Fibroblast of gingiva (primary cell): ENCODE measurements at places on chromosomes 3 and 15.
A peak's percentile ranks its signal among the peaks of the same experiment; 100 is the strongest.

DNA sequence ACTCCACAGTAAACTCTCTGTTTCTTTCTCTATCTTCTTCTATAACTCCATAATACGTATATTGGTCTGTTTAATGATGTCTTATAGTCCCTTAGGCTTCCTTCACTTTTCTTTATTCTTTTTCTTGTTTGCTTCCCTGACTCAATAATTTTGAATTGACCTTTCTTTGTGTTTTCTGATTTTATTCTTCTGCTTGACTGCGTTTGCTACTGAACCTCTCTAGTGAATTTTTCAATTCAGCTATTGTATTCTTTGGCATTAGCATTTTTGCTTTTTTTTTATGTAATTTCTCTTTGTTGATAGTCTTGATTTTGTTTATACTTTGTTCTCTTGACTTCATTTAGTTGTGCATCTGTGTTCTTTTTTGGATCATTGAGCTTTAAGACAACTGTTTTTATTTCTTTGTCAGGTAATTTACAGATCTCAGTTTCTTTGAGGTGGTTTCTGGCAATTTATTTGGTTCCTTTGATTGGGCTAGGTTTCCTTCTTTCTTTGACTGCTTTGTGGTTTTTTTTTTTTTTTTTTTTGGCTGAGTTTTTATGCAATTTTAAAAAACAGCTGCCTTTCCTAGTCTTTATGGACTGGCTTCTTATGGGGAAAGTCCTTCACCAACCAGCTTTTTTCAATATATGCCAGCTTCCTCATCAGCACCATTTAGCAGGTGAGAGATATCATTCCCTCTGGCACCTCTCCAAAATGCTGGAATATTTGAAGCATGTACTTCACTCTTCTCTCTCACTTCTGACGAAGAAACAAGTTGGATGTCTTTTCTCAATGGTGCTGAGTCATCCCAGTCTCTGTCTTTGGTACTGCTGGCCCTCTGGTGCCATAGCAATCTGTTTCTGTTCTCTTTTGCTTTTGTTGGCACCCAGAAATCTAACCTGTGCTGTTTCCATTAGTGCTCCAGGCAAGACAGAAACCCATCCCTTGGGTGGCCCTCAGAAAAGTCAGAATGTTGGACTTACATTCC lies 17.6 kb downstream of the RSRC1 start:
- peak; percentile 38 for DNase-seq

DNA sequence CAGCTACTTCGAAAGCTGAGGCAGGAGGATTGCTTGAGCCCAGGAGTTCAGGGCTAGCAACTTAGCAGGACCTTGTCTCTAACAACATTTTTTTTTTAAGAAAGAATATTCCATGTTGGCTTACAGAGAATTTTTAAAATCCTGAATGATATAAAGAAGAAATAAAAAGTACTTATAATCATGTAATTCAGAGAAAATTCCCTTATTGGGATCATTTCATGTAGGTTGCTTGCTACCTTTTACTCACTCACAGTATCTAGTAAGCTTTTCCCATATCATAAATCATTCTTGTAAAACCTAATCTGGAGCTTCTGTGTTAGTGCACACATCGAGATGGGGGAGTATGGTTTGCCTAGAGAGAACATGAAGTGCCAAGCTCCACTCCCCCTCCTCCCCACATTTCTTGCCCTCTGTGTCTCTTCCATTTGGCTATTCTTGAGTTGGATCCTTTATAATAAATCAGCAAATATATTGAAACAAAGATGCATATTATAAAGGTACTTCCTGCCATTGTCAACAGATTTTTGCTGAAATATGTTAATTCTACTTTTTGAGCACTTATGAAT lies 13.6 kb downstream of the TF start:
- no peak for DNase-seq

DNA sequence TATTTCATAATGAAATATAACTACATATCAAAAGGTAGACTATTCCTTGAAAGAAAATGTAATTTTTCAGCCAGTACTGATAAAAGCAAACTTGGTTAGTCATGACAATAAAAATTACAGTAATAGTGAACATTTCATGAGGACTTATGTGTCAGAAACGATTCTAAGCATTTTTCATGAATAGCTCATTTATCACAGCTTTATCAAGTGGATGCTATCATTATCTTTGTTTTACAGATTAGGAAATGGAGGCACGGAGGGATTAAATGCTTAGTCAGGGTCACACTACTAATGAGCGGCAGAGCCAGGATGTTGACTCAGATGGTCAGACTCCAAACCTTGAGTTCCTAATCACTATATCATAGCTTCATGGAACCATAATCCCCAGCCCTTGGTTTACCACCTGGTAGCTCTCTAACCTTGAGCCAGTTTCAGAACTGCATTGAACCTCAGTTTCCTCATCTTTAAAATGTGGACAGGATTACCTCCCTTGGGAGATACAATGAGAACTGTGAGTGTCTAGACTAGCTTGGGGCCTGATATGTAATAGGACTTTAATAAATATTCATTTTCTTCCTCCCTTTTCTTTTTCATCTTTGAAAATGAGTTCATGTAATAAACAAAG lies 85.4 kb downstream of the TNIK start:
- DNase-seq = no peak

DNA sequence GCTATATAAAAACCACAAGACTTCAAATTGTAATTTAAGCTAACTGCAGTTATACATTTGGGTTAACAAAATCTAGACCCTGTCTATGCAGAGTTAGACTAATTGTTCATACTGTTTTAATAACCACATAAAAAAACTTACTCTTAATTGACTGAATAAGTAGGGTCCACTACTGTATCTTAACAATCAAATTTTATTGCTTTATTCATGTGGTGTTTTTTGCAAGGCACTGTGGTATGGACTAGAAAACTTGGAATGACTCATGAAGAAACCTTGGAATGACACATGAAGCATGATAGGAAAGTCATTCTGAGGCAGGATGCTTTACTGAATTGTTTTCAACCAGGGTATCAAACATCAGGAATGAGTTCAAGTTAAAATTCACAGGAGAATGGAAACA lies 2.3 kb downstream of the SERP1 start:
- DNase-seq = peak; percentile 11

GRCh38 chr3:182729903-182730674 lies 63.2 kb upstream of the ATP11B start:
- DNase-seq = no peak

DNA sequence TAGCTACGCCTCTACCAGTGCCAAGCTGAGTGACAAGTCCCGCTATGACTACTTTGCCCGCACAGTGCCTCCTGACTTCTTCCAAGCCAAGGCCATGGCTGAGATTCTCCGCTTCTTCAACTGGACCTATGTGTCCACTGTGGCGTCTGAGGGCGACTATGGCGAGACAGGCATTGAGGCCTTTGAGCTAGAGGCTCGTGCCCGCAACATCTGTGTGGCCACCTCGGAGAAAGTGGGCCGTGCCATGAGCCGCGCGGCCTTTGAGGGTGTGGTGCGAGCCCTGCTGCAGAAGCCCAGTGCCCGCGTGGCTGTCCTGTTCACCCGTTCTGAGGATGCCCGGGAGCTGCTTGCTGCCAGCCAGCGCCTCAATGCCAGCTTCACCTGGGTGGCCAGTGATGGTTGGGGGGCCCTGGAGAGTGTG lies 5.7 kb downstream of the GRM2 start:
- no peak for DNase-seq

GRCh38 chr15:77839970-77840905 lies 207.5 kb upstream of the LINGO1 start:
- DNase-seq = no peak

DNA sequence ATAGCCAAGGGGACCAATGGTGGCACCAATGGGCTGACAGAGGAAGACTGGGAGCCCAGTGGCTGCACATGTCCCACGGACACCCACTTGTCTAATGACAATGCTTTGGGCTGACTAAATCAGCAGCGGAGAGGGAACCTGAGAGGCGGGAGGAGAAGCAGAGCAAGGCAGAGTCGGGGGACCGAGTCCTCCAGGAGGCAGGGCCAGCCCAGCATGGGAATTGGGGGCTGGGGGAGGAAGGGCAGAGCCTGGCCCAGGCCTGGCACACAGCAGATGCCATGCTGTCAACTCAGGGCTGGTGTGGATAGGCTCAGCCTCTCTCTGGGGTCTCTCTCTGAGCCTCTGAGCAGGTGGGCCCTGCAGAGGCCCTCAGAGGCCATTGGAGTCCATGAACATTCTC lies 78.4 kb upstream of the KLF13 start:
- DNase-seq = no peak

DNA sequence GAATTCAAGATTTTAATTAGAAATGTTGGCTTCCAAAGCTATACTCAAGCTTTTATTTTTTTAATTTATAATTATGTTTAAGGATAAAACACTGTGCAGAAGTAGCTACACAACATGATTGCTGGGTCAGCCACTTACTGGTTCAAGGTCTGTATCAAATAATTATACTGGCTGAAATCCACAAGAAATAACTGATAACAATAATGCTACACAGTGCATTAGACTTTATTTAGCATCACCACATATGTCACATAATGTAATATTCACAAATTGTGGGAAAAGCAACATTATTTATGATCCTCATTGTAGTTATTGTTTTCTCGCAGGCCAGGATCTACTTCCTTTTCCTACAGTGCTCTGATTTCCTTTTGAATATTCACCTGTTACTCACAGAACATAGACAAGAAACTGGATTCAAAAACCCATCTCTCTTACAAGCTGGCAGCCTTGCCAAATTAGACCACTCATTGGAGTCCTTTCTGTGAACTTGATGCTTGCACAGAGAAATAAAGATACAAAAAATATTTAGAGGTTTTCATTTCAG lies 161.7 kb downstream of the MECOM start:
- no peak for DNase-seq

DNA sequence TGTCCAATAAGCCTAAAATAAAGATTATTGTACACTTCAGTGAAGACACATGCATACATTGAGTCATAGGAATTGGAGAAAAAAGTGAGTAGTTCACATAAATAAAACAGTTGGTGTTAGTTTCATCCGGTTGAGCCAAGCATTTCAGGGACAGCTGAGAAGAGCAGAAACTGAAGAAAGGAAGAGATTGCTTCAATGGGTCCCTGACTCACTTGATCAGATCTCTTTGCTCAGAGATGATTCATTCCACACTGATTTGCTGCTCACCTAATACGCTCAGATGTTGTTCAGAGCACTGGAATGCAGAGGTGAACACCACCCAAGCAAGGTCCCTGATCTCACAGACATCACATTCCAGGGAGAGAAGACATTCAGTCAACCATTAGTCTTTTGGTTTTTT lies 93.7 kb downstream of the RAD18 start:
- DNase-seq = peak; percentile 77

DNA sequence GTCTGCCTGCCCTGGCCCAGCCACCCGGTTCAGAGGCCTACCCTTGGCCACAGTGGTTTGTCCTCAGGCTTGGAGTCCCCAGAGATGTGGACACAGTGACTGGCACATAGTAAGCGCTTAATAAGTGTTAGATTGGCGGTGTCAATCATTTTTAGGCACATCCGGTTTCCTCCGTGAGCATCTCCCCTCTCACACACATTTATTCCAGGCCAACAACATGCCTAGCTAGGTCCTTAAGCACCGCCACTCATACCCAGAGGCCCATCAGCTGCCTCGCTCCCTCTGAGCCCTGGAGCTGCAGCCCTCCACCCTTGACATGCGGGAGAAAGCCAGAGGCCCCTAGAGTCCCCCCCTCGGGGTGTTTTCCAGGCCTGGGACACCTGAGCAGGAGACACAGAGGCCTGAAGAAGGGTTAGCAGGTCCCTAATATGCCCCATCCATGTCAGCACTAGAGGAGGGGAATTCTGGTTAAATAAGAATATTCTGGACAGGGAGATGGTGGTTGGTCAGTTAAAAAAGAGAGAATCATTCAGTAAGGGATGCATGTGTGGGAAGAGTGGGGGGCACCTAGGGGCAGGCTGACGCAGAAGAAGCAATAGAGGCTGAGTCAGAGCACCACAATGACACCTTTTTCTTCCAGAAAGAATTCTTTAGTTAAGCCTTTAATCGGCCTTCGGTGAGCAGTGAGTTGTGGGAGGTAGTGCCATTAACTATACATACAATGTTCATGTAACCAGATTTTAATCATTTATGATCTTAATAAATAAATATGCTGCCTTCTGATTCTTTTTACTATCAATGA lies 22.3 kb downstream of the NR2F2 start:
- DNase-seq = no peak

DNA sequence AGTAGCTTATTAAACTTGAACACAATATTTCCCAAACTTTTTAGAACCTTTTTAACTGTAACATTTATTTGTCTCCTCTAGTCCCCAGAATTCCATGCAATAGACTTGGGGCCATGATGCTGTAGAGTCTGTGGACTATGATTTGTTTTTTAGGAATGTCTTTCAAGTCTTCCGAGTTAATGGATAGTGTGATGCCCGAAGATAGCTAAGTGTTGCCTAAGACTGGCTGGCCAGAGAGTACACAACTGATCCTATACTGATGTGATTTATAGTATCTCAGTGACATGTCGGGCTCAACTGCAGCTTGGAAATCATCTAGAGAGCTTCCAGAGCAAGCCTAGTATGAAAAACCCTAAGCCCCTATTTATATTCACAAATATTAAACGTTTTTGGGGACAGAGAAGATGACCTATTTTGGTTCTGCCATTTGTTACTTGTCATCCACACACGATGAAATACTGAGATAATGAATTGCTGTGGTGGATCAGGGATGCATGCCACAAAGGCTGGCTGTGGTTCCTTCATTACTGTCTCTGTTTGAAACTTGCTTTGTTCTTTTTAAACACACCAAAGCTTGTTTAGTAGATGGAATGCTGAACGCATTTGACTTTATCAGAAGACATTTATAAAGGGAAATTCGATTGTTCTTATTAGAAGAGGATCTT lies 507.4 kb downstream of the TAFA4 start:
- DNase-seq = no peak

- DNase-seq = no peak
These were observed 394.2 kb upstream of the EPHA3 start for GRCh38 chr3:88713233-88713691.

DNA sequence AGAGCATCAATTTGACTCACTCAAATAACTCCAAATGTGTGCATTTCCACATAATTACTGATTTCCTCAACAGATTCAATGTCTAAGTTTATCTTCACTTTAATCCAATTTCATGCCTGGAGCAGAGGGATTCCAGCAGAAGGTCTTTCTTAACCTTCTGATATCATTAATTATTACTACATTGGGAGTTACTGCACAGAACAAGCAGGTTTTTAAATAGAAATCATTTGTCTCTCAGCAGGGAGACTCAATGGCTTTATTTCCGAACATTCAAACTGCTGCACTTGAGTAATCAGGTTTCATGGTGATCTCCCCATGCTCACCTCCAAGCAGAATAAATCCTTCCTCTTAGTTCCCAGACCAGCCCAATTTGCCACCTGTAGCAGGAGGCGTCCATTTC lies 264.8 kb upstream of the IGF1R start:
- DNase-seq = no peak

GRCh38 chr15:22806156-22806555 lies 19.7 kb downstream of the NIPA1 start:
- DNase-seq = no peak

DNA sequence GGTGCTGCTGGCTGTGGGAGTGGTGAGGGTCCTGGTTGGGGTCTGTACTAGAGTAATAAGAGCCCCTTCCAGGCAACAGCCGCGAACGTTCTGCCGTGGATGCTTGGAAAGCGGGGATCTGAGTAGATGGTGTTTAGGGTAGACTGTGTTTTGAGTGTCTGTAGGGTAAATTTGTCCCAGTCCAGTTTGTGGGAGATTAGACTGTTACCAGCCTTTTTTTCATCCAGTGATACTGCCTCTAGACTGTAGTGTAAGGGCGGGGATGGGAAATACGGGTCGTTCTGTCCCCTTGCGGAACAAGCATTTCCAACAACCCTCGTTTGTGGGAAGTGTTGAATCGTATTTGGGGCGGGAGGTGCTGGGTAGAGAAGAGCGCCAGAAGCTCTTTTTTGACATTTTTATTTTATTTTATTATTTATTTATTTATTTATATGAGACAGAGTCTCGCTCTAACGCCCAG lies 424 bp downstream of the HAUS2 start:
- DNase-seq = no peak

- no peak for DNase-seq
These were observed 354.9 kb upstream of the ATP11B start for GRCh38 chr3:182438398-182438797.
